Psoas muscle (tissue), 8 donors: ENCODE measurements at places on chromosomes 3 and 15.

- DNase-seq = peak; percentile 48
Observed at GRCh38 chr15:87213626-87214025, 1042.9 kb downstream of the NTRK3 start.

- DNase-seq = no peak
Observed at GRCh38 chr15:41921167-41921566, 27.3 kb upstream of the SPTBN5 start.

- no peak for DNase-seq
Observed at GRCh38 chr3:195249057-195249770, 21.7 kb downstream of the XXYLT1 start.

DNA sequence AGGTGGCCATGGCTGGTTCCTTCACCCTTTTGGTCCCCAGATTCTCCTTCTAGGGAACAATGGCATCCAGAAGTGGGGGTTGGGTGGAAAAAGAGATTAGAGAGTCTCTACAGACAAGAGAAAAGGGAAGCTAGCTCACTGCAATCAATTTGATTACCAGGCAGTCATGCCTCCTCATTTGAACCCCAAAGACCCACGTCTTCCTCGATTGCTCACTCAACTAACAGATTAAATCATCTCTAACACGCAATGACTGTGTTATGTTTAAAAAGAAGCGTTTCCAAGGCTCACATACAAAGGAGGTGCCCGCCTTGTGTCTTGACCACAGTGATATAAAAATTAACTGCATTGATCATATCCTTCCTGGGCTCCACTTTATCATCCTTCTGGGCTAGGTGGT lies 57.6 kb downstream of the BHLHE40 start:
- DNase-seq = no peak

GRCh38 chr3:52321481-52321880 lies 5.4 kb downstream of the DNAH1 start:
- no peak for DNase-seq

DNA sequence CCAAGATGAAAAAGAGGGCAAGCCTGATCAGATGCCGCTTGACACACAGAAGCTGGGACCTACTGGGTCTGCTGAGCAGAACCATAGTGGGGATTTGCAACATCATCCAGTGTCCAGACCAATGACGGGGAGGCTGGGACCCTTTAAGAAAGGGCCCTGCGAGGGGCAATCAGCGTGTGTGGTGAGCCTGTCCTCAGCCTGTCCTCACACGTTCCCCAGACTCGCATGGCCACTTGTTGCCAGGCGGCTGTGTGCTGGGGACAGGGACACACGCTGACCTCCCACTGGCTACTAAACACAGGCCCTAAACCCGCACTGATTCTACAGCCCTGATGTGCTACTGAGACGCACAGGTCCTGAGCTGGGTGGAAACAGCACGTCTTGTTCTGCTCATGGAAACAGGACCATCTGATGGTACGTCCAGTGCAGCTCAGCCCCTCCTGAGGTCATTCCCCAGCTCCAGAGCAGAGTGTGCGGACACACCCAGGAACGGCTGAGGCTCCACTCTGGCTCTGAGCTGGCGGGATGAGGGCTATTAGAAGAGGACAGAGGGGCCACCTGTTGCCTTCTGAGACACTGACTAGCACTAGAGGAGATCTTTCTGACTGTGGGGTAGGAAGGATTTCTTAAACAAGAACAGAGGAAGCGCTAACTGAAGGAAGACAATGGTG lies 24.4 kb downstream of the PCSK6 start:
- no peak for DNase-seq

DNA sequence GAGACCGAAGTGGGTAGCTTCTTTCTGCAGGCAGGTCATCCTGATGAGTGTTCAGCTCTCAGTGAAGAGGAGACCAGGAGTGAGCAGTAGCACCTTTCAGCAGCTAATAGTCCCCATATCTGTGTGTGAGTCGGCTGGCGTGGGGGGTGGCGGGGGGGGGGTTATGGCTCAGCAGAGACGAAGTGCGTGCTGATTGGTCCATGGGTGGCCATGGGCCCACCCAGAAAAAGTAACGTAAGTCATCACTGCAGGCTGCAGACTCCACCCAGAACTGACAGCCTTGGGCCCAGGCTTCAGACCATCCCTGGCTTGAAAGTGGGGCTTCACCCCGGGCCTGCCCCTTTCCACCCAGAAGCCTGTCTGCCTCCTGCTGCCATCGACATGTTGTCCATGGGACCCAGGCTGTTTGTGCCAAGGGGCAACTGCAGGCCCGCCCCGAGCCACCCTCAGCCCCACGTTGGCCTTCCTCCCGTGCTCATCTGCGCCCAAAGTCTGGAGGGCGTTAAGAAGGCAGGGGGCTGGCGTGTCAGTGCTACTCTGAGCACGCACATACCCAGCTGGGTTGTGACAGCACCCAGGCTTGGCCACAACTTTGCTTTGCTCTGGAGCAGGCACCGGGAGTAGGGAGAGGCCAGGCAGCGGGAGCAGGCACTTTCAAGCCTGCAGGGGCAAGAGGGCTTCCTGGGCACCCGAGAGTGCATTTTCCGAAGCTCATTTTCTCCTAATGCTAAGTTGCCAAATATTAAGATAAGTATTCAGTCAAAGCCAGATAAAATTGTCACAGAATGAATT lies 511.7 kb upstream of the CDIN1 start:
- no peak for DNase-seq

DNA sequence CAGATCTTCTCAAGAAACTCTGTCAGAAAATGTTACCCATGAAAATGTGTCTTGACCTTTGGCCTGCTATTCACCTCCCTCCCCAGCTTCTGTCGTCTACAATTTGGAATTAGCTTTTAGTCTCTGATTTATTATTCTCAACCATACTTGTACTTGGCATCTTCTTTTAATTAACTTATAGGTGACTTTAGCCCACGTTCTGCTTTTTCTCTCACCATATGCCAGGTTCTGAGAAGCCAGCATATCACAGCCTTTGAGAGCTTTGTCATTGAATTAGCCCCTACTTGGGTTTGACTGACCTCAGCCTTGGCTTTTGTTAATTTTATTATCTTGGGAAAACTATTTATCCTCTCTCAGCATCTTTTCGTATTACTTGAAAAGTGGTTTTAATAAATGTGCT lies 355.9 kb downstream of the OXSM start:
- no peak for DNase-seq

DNA sequence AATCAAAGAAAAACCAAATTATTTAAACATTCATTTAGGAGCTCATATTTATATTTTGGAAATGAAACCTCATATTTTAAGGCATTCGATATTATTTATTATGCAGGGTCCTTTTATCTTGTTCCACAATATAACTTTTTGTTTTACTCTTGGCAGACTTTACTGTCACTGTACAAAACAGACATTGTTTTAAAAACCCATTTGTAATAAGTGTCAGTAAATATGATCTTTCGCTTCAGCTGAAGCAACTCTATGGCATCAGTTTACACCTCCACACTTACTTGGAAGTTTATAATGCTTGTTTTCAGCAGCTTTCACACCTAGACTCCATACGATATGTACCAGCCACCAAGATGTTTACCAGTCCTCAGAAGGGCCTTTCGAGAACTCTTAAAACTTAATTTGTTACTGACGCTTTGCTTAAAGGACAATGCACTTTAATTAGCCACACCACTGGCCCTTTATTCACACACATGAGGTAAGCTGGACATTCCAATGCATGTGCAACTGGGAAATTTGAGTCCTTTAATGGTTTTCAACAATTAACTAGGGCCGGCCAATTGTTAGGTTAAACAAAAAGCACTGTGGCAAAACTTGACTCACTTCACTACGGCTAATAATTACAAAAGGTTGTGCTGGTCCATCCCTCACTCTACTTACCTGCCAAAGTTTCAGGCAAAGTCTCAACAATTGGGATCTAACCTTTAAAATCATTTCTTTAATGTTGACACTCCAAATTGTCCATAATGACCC lies 16.7 kb downstream of the WWTR1 start:
- DNase-seq = no peak

DNA sequence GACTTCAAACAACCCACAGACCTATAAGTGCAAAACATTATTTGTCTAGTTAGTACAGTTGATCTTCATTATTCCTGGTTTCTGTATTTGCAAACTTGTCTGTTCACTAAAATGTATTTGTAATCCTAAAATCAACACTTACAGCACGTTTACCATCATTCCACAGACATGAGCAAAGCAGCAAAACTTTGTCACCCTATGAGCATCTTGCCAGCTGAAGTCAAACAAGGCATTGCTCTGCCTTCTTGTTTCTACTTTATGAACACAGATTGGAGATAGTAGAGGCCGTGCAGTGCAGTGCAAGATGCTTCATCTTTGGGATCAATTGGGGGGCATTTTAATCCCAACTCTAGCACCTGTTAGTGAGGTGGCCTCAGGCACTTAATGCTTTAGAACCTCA lies 202.1 kb downstream of the NLGN1 start:
- no peak for DNase-seq

DNA sequence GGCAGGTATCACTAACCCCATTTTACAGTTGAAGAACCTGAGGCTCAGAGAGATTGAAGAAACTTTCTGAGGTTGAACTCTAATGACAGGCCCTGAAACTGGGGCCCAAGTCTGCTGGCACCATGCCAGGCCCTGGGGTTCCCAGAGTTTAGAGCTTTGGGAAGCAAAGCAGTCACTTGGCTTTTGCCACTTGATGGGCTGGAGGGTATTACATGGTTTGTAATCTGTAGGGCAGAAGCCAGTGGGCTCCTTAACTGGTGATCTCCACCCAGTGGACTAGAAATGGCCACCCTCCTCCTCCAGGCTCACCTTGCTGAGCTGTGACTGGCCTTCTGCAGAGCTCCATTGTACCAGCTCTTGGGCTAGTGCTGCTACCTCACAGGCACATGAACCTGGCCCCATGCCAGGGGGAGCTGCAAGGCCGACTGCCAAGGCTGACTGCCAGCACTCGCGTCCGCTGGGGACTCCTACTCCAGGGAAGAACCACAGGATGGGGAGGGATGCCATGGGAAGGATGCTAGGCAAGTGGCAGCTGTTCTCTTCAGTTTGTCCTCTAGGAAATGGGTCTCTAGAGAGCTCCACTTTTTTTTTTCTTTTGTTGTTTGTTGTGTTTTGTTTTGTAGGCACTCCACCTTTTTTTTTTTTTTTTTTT lies 104.8 kb downstream of the ETFA start:
- DNase-seq = peak; percentile 82

DNA sequence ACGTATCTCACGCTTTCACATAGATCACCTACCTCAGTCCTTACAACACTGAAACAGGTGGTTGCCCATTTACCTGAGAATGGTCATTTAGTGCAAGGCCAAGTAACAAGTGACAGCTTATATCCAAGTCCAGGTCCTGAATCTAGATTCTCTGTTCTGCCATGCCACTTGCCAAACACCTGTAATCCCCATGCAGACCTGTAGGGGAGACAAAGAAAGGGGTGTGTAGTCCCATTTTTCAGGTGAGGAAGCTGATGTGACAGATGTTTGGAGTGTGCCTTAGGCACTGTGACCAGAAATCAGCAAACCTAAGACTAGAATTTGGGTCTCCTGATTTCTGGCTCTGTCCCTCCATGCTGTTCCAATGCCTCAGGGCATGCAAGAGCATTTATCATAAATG lies 12.7 kb downstream of the ZNF35 start:
- DNase-seq = no peak

DNA sequence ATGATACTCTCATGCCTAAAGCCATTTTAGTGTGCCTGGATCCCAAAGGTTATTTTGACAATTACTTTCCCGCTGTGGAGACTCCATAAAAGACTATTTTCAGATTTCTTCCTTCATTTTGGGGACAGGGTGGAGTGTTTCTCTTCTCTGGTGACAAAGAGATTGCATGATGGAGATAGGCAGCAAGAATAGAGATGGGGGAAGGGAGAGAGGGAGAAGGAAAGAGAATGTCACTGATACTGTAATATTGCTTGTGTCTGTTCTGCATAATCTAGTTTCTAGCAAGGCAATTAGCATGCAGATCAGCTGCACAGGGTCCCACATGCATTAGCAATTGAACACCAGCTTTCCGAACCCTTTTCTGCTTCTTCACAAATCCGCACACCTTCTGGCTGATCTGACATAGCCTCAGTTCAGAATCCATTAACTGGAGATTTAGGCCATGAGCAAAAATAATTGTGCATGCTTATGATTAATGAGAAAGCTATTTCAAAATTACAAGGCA lies 222.4 kb downstream of the OXSM start:
- no peak for DNase-seq

DNA sequence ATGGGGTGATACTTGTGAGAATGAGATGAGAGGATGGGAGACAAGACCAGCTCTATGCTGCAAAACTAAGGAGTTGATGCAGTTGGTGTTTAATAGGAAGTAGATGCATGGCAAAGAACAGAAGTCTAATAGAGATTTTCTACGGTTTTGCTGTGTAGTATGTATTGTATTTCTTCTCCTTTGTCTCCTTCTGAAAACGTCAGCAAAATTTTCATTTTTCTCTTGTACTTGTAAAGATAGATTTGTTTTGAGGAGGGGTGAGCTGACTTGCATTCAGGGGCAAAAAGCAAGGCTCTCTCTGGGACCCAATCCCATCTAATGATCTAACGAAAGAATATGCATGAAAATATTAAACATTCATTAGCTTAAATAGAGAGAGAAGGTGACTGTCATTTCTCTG lies 94.6 kb upstream of the NANOGP8 start:
- no peak for DNase-seq

GRCh38 chr3:171446301-171446700 lies 13.9 kb downstream of the TNIK start:
- no peak for DNase-seq

GRCh38 chr15:62739507-62739906 lies 303.0 kb upstream of the TPM1 start:
- DNase-seq = no peak

DNA sequence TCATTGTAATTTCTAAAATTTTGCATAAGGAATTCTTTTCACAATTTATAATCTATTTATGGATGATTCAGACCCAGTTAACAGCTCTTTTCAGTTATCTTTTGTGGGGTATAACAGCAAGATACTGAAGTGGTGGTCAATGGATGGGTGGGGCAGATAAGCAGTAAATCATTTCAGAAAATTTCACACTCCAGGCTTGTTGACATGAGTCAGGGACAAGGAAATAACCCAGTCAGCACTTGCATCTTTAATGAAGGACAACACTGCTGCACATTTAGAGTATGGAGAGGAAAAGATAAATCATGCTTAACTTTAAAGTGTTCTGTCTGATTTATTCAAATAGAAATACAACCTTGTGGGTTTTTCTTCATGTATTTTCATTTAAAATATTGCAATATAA lies 181.6 kb downstream of the ROBO1 start:
- no peak for DNase-seq

- no peak for DNase-seq
Observed at GRCh38 chr3:176313426-176313825, 883.9 kb downstream of the TBL1XR1 start.

DNA sequence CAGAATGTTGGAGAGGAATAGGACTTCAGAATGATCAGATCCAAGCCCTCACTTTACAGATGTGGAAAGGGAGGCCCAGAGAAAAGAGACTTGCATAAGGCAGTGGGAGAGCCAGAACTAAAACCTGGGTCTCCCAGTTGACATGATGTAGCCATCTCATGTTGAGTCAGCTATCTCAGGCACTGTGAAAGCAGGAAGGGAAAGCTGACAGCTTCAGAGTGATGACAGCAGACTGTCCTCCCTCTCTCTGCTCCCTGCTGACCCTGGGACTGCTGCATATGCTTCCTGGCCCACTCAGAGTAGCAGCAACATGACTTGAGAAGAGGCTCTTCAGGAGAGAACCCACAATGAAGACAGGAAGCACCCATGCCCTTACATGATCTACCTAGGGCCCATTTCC lies 14.7 kb downstream of the FHIT start:
- DNase-seq = no peak
